Endothelial cell of umbilical vein (primary cell): ENCODE measurements at places on chromosomes 1 and 21. TPM values are rescaled to one million over a fixed set of nuclear protein-coding genes. Genes with fewer than 3 reads are reported as not detected.

- no peaks in the 10 kb centered on the region for H3K4me1 ChIP-seq
- H3K27ac ChIP-seq = no peak overlapping the region
- no peaks in the 10 kb centered on the region for H3K36me3 ChIP-seq
- H3K4me3 ChIP-seq = no peak overlapping the region
- no peak for DNase-seq
Observed at GRCh38 chr1:152999818-153000217, 1.7 kb upstream of the SPRR3 start.

Gene TEKT2
- total RNA-seq = 0.38 and 0.90 TPM in 2 replicates

Gene PLA2G2E
- total RNA-seq = not detected in 2 replicates

Gene HAO2
- not detected in 2 replicates for total RNA-seq

Gene C4BPA
- total RNA-seq = not detected in 2 replicates

- peak; percentile 50 for DNase-seq
- H3K27me3 ChIP-seq = no peaks in the 10 kb centered on the region
- H3K36me3 ChIP-seq = no peaks in the 10 kb centered on the region
- no peak within 1 kb of the TSS for H3K4me3 ChIP-seq
- H3K27ac ChIP-seq = no peak within 1 kb of the TSS
- H3K4me1 ChIP-seq = peaks cover 17% of the 10 kb centered on the region
Observed at GRCh38 chr1:1435106-1435903, at the start of gene VWA1. Gene VWA1 (plus strand): TSS chr1:1435690. CDS start chr1:1435749, 59 bp downstream.

DNA sequence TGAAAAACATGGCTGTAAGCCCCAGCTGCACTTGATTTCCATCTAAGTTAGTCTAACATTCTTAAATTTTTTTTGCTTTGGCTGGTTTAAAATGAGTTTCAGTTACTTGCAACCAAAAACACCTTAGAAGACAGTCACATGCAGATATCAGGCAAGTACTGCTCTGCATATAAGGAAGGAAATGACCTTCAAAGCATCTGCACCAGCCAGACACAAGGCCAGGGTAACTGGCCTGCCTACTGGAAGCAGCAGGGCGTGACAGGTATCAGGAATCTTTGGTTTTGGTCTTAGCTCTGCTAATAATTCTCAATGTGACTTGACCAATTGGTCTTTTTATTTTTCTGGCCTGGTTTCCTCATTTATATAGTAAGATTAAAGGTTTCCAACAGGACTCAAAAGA is 33.5 kb downstream of the SCYL3 start:
- DNase-seq = no peak
- H3K4me3 ChIP-seq = no peak overlapping the region
- H3K36me3 ChIP-seq = peaks cover 14% of the 10 kb centered on the region
- no peaks in the 10 kb centered on the region for H3K27me3 ChIP-seq
- no peaks in the 10 kb centered on the region for H3K4me1 ChIP-seq
- H3K27ac ChIP-seq = no peak overlapping the region

- H3K36me3 ChIP-seq = no peaks in the 10 kb centered on the region
- no peaks in the 10 kb centered on the region for H3K4me1 ChIP-seq
- no peak overlapping the region for H3K4me3 ChIP-seq
- no peak overlapping the region for H3K27ac ChIP-seq
- H3K27me3 ChIP-seq = no peaks in the 10 kb centered on the region
Observed at GRCh38 chr1:53594391-53595180, 135.4 kb downstream of the DMRTB1 start.

DNA sequence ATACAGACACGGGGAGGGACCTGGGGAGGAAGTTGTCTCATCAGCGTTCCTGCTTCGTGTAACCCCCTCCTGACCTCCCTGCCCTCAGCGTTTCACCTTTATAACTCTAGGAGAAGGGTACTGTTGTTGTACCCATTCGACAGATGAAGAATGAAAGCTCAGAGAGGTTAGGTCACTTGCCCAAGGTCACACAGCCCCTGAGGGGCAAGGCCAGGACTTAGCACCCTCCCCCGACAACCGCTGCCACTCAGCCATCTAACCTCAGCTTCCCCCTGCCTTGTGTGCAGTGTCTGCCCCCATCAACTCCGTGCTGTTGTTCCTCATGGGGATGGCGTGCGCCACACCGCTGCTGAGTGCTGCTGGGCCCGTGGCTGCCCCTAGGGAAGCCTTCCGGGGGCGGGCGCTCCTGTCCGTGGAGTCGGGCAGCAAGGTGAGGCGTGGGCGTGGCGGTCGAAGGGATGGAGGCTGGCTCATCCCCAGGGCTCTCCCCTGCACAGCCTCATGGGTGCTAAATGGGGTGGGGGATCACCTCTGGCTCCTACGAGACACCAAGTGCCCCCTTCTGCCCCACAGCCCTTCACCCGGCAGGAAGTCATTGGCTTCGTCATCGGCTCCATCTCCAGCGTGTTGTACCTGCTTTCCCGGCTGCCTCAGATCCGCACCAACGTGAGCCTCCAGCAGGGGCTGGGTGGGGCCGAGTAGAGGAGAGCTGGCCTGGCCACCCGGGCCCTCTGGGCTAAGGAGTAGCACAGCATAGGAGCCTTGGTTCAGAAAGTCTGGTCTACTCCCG is 14.0 kb downstream of the SLC66A1 start:
- DNase-seq = no peak
- peaks cover 4% of the 10 kb centered on the region for H3K36me3 ChIP-seq
- H3K4me1 ChIP-seq = no peaks in the 10 kb centered on the region
- H3K4me3 ChIP-seq = no peak overlapping the region

DNA sequence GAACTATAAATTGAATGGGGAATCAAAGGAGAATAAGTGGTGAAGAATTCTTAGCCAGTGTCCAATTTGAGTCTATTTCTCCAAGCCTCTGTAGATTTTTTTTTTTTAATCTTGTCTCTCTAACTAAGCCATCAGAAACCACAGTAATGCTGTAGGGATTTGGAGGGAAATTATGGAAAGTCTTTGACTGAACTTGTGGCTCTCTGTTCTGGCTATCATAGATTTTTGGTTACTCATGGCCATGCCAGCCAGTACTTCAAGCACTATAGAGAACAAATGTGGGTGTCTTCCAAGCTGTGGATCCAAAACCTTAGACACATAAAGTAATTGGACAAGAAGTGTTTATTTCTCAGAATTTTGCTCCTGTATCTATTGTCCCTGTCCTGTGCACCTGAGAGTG is 147.9 kb downstream of the LRRC40 start:
- no peaks in the 10 kb centered on the region for H3K36me3 ChIP-seq
- no peak overlapping the region for H3K4me3 ChIP-seq
- no peaks in the 10 kb centered on the region for H3K4me1 ChIP-seq
- H3K27me3 ChIP-seq = no peaks in the 10 kb centered on the region
- no peak for DNase-seq
